ENCODE measurements at places on chromosomes 13 and 19.

GRCh38 chr19:55676889-55677505, 2.0 kb downstream of the EPN1 start:
- DNase-seq = no peak

DNA sequence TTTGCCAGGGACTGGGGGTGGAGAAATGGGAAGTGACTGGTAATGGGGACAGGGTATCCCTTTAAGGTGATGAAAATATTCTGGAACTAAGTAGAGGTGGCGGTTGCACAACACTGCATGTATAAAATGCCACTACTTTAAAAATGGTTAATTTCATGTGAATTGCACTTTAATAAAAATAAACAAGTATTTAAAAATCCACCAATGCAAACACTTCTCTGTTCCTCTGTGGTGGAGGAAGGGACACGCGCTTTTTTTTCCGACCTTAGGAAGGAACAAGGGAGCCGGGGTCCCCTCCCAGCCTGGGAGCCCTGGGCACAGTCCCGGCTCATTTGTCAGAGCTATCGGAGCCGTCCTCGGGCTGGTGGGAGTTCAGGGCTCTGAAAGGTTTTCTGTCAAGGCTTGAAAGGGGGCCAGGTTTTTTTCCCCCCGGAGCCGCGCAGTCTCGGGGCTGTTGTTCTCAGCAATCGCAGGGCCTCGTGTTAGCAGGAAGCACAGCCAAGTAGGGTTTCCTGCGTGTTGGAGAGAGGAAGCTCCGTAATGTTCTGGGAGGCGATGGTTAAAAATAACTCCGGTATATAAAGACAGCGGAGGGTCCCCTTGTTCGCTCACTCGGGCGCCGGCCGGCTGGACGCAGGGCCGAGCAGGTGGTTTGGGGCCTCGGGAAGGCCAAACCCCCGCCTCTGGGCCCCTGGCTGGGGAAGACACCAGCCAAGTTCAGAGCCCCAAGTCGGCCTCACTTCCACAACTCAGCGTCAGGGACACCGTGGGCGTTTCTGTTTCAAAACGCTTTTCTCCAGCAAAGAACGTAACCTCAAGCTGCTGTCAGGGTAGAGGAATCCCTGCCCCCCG, 41.2 kb upstream of the KLF2 start:
- peak; percentile 39 for DNase-seq

DNA sequence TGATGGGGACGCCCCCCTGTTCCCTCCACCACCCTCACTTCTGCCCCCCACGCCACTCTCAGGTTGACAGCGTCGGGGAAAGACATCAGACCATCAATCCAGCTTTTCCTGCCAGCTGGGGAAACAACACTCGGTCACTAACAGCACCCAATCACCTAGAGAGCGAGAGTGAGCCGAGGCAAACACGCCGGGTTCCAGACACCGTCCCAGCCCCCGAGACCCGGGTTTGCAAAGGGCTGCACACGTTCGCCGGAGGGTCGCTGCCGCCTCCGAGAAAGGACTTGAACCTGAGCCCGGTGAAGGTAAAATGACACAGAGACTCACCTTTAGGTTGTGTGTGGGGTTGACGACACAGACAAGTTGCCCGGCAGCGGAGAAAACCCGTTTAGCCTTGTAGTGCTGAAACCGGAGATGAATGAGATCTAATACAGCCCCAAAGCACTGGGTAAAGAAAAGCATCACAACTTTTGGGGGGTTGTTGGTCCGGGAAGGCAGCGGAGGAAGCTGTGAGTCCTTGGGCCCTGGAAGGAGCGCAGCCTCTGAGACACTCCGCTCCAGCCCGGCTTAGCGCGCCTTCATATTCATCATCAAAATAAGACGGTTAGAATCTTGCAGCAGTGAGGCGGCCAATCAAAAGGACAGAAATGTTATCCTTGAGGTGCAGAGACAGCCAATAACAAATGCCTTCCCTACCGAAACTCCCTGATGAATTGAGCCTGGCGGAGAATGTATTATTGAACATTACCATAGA, at the start of gene SIAH3:
Gene SIAH3 (minus strand): TSS at position 583 of the 751 bp plus-strand sequence. CDS start 124 bp downstream, at position 459.
- DNase-seq = no peak

DNA sequence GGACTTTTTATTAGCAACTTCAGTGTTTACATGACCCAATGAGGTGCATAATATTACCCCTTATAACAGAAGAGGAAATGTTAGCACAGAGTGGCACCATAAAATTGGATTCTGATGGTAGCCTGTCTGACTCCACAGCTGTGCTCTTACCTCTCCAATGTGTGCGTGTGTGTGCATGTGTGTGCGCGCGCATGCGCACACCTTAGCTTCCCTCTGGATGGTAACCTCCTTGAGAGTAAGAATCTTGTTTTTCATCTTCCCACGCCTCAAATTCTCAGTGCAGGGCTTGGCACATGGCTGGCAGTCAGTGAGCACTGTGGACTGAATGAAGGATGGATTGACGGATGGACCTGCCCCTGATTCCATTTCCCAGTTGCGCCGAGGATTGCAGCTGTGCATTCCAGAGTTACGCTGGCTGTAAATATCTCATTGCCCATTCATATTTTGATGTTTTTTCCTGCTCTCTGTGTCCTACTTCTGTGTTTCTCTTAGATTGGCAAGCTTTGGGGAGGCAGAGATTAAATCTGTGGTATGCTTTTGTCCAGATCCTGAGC, 99.2 kb upstream of the WASF3 start:
- no peak for DNase-seq

DNA sequence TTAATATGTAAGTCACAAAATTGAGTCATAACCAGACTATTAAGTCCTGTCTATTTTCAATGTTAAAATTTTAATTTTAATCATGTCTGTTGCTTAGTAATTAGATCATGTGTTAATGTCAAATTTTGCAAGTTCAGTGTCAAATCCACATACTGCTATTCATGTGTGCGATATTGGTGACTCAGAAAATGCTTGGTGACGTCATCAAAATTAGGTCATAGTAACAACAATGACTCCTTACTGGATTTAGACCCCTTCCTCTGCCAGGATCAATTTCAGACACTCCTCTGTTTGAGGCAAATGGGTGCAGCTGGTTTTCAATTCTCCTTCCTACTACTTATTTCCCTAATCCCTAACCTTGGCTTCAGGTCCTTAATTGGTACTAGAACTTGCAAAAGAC, 1394.3 kb upstream of the SLC10A2 start:
- no peak for DNase-seq

GRCh38 chr13:50090211-50090610, 75.0 kb downstream of the KCNRG start:
- no peak for DNase-seq

DNA sequence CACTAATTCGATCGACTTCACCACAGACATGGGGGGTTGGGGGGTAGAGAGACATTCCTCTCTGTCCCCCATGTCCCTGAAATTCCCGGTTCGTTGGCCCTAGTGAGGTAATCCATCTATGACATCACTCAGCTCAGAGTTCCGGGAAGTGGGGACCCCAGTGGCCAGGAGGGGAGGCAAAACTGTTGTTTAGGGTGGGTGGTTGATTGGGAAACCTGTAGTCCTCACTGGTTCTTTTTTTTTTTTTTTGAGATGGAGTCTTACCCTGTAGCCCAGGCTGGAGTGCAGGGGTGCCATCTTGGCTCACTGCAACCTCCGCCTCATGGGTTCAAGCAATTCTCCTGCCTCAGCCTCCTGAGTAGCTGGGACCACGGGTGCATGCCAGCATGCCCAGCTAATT, at the start of gene ARRDC5:
Gene ARRDC5 (minus strand): TSS at position 101 of the 400 bp plus-strand sequence. CDS start 71 bp downstream, at position 30.
- DNase-seq = no peak

DNA sequence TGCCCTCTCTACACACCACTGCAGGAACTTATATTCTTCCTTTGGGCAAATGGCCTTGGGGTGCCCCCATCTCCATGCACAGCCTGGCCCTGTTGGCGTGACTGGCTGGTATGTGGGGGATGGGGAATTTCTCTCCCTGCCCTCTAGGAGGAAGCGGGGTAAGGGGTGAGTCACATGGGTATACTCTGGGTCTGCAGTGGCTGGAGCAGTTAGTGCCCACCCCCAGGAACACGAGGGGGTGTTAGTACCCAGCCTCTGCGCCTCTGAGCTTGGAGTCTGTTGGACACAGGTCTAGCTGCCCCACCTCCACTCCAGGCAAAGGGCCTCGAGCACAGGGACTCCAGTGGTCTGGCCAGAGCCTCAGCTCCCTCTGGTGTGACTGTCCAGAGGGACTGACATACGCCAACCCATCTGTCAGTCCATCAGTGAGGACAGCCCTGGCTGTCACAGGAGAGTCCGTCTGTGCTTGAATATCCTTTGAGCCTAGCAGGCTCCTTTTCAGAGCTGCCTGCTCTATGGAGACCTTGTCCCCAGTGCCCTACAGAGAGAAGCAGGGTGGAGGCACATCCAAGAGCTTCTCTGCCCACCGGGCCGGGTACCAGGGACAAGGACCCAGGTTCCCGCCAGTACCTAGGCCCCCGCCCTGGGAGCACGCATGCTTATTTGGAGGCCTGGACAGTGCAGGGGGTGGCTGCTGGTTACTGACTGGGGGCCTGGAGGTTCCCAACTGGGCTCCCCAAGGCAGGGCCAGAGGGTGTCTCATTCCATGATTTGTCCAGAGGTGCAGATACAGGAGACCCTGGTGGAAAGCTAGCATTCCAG, 66.6 kb downstream of the CHST8 start:
- DNase-seq = no peak

- no peak for DNase-seq
Measured at GRCh38 chr19:17562561-17562960, 7.1 kb downstream of the COLGALT1 start.

DNA sequence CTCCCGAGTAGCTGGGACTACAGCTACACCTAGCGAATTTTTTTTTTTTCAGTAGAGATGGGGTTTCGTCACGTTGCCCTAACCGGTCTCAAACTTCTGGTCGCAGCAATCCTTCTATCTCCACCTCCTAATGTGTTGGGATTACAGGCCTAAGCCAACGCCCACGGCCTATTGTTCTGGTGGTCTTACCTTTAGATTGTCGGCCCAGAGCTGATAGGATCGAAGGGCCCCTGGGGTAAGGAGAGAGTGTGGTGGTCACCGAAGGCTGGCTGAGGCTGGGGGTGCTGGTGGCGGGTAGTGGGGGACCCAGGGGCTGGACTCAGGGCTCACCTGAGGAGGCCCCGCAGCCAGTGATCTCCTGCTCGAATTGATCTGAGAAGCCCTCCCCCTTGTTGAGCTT, 7.0 kb downstream of the CRB3 start:
- DNase-seq = no peak

- no peak for DNase-seq
Measured at GRCh38 chr13:31786011-31786410, 46.7 kb downstream of the RXFP2 start.

DNA sequence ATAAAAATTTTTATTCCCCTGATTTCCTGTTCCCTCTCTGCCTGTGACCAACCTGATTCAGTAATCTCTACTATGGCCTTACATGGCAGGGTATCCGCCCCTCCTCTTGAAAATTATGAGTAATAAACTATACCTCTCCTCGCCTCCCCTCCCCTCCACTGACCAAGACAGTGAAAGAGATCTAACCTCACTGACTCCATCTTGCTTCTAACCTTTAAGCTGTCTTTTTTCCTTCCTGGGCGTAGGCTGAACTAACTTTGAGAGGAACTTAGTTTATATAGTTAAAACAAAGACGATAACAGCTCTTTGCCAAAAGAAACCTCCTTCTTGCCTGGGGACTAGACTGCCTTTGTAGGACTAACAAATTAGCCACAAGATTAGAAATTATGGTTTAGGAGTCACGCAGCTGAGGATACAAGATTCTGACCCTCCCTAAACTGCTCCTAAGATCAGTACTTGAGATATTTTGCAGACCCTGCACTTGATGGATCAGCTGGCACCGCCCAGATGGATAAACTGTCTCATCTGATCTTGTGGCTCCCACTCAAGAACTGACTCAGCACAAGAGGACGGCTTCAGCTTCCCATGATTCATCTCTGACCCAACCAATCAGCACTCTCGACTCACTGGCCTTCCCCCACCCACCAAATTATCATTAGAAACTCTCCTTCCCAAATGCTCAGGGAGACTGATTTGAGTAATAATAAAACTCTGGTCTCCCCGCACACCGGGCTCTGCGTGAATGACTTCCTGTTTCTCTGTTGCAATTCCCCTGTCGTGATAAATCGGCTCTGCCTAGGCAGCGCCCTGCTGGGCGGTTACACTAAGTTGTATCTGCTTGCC, 187.1 kb downstream of the TDRD3 start:
- DNase-seq = no peak

GRCh38 chr13:78241278-78241919, 322.8 kb upstream of the EDNRB start:
- no peak for DNase-seq

- DNase-seq = no peak
Measured at GRCh38 chr13:99285432-99286182, 21.6 kb downstream of the GPR183 start.

DNA sequence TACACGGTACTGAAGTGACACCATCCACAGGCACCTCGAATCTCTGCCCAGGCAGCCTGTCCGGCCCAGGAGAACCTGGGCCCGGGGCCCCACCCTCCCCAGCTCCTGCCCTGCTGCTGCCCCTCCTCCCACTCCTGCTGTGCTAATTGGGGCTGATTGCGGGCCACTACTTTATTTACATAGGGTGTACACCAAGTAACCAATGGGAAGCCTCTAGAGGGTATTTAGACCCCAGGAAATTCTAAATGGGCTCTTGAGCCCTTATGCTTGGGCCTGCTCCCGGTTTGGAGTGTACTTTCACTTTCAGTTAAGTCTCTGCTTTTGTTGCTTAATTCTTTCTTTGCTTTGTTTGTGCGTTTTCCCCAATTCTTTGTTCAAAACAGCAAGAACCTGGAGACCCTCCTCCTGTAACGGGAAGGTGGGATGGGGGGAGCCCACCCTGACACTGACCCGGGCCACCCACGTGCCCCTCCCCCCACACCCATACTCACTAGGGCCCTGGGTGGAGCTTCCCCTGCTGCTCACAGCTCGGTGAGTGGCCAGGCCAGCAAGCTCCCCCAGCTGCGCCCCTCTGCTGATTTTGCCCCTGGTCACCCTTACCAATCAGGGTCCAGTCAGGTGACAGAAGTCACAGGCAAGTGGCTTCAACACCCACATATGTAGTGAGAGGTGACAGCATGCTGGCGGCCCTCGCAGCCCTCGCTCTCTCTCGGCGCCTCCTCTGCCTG, 9.4 kb downstream of the SCGB2B2 start:
- DNase-seq = no peak

- DNase-seq = no peak
Measured at GRCh38 chr19:17340871-17341357, 3.6 kb downstream of the GTPBP3 start.

DNA sequence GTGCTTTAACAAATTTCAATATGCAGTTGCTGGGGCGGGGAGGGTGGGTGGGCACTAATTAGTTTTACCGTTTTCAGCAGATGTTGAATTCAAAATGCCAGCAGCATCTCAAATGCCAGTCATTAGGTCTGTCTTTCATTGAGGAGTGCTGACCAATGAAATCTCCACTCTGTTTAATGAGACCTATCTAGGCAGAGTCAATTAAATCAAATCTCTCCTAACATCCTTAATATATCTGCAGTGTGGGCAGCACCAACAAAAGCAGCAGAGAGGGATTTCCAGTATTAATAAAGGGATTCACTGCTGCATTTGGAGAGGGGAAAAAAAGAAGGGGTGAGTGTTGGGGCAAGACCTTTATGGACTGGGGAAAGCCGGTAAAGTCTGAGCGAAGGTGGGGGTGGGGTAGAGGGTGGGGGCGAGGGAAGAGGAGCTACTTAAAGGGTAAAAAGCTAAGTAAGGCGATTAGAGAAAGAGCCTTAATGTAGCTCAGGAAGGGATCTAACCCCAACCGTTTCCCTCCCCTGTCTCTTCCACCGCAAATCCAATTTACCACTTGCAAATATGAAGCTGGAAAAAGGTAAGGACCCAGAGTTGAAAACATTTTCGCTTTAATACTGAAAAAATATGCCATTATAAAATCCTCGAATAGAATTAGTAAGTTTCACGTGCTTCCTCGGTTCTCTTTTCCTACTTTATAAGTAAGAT, 4.5 kb downstream of the SLITRK1 start:
- DNase-seq = no peak

Measured in stimulated activated CD8-positive, alpha-beta memory T cell treated with anti-CD3 and anti-CD28 coated beads, Interleukin-15, amount 100 ng/mL, for 24 hours (primary cell).